Natural killer cell treated with Interleukin-12 subunit alpha and Interleukin-12 subunit beta and Interleukin-15 and Interleukin-18, amount 100 ng/mL, for 72 hours (primary cell): ENCODE measurements at places on chromosomes 2 and 18. TPM values are rescaled to one million over a fixed set of nuclear protein-coding genes. Genes with fewer than 3 reads are reported as not detected.

RAPH1 gene
- 1.0 TPM for total RNA-seq

IL1F10 gene
- total RNA-seq, result not detected

NGEF gene
- not detected for total RNA-seq

GRCh38 chr18:21826641-21827302 lies 86.2 kb downstream of the MIB1 start:
- peaks cover 3% of the 10 kb centered on the region for H3K36me3 ChIP-seq
- H3K27me3 ChIP-seq, result no peaks in the 10 kb centered on the region
- no peaks in the 10 kb centered on the region for H3K4me1 ChIP-seq
- no peak for DNase-seq

GRCh38 chr2:28822036-28822435 lies 11.4 kb downstream of the SPDYA start:
- no peak for DNase-seq
- H3K27me3 ChIP-seq, result no peaks in the 10 kb centered on the region
- H3K36me3 ChIP-seq, result no peaks in the 10 kb centered on the region

- H3K4me1 ChIP-seq, result no peaks in the 10 kb centered on the region
- H3K36me3 ChIP-seq, result no peaks in the 10 kb centered on the region
- H3K27me3 ChIP-seq, result peaks cover 9% of the 10 kb centered on the region
- no peak for DNase-seq
- H3K27ac ChIP-seq, result no peak overlapping the region
These were observed 301.3 kb upstream of the RBMS1 start for GRCh38 chr2:160794926-160795325.

FHL2 gene
- total RNA-seq, result not detected

POTEJ gene
- total RNA-seq, result not detected

DNA sequence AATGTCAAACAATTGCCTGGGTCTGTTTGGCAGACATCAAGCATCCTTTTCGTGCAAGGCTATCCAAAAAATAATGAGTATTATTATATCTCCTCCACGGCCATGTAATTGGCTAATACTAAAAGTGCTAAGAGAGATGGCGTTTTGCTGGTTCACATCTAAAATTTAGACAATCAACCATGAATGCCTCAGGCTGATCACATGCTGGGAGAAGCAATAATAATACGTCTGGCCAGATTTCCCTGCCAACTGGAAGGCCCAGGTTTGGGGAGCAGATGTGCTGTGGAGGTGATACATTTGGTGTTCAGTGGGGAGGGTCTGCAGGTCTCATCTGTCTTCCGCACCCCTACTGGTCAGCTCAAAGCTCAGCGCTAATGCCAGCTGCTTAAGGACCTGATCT lies 60.3 kb upstream of the CREB1 start:
- no peaks in the 10 kb centered on the region for H3K36me3 ChIP-seq
- DNase-seq, result no peak
- peaks cover 45% of the 10 kb centered on the region for H3K4me1 ChIP-seq
- H3K27me3 ChIP-seq, result peaks cover 4% of the 10 kb centered on the region

CPLX4 gene
- total RNA-seq, result not detected

SERPINB3 gene
- not detected for total RNA-seq

DNA sequence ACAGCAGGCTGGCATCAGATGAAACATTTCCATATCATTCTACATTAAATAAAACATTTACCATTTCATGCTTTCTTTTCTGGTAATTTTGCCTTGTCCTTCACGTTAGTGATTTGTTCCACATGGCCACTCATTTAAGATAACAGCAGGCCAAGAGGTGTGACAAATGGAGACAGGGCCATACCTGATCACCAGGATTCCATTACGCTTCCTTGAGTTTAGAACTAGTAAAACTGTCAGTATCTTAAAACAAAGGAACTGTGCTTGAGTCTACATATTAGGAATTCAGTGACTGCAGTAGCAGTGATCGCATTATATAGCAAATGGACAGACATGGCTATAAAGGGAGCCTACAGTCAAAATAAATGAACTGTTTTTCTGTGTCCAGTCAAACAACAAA lies 155.1 kb upstream of the FSHR start:
- H3K27ac ChIP-seq, result no peak overlapping the region
- H3K4me3 ChIP-seq, result no peak overlapping the region
- H3K4me1 ChIP-seq, result no peaks in the 10 kb centered on the region
- DNase-seq, result no peak

TRIM43 gene
- not detected for total RNA-seq

PROKR1 gene
- not detected for total RNA-seq

SERPINB10 gene
- 5.1 TPM for total RNA-seq

SOX11 gene
- not detected for total RNA-seq

DNA sequence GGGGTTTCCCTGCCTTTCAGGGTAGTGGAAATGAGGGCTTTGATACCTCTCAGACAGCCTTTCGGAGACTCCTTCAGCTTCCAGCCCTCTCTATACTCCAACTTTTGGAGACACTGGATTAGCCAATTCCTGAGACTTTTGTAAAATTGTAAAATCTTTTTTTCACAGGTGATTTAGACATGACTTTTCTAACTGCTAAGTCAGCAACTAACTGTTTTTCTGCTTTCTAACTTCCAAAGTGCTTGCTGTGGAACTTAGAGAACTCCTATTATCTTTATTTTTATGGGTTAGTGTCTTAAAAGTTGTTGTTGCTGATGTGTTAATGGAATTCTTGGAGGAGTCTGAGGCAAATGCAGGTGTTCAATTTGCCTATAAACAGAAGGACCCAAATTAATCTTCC lies 616.7 kb upstream of the ID2 start:
- peak overlapping the region; percentile 21 for H3K27ac ChIP-seq
- peaks cover 17% of the 10 kb centered on the region for H3K4me1 ChIP-seq
- no peak for DNase-seq
- peaks cover 19% of the 10 kb centered on the region for H3K36me3 ChIP-seq

- H3K4me1 ChIP-seq, result peaks cover 26% of the 10 kb centered on the region
- H3K36me3 ChIP-seq, result peaks cover 17% of the 10 kb centered on the region
- peak overlapping the region; percentile 53 for H3K4me3 ChIP-seq
- no peak for DNase-seq
These were observed 172.3 kb downstream of the UBE2E3 start for GRCh38 chr2:181152701-181153100.

GRCh38 chr18:56574861-56575260 lies 63.5 kb downstream of the TXNL1 start:
- H3K27ac ChIP-seq, result no peak overlapping the region
- DNase-seq, result no peak
- H3K27me3 ChIP-seq, result peaks cover 29% of the 10 kb centered on the region
- no peaks in the 10 kb centered on the region for H3K36me3 ChIP-seq

DNA sequence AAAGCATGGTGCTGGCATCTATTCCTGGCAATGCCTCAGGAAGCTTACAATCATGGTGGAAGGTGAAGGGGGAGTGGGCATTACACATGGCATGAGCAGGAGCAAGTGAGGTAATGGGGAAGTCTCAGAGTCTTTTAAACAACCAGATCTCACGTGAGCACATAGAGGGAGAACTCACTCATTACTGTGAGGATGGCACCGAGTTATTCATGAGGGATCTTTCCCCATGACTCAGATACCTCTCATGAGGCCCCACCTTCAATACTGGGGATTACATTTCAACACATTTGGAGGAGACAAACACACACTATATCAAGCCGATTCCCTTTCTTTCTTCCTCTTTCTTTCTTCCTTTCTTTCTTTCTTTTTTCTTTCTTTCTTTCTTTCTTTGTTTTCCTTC lies 47.9 kb upstream of the FANCL start:
- H3K4me1 ChIP-seq, result no peaks in the 10 kb centered on the region
- H3K27ac ChIP-seq, result no peak overlapping the region
- no peak for DNase-seq
- H3K36me3 ChIP-seq, result no peaks in the 10 kb centered on the region
- H3K4me3 ChIP-seq, result no peak overlapping the region
- peaks cover 26% of the 10 kb centered on the region for H3K27me3 ChIP-seq

GRCh38 chr2:59726228-59727120 lies 827.0 kb downstream of the BCL11A start:
- no peak for DNase-seq
- no peaks in the 10 kb centered on the region for H3K27me3 ChIP-seq
- H3K36me3 ChIP-seq, result no peaks in the 10 kb centered on the region

- no peaks in the 10 kb centered on the region for H3K27me3 ChIP-seq
- H3K4me1 ChIP-seq, result peaks cover 32% of the 10 kb centered on the region
- H3K4me3 ChIP-seq, result no peak overlapping the region
- H3K27ac ChIP-seq, result peak overlapping the region; percentile 100
- H3K36me3 ChIP-seq, result peaks cover 10% of the 10 kb centered on the region
These were observed 75.5 kb downstream of the HS1BP3 start for GRCh38 chr2:20575414-20575813.
